IMR-90 (cell line): ENCODE measurements at places on chromosomes 12 and 14. TPM values are rescaled to one million over a fixed set of nuclear protein-coding genes. Genes with fewer than 3 reads are reported as not detected.

- DNase-seq, result no peak
Measured at GRCh38 chr12:74552201-74552600, 14.6 kb downstream of the ATXN7L3B start.

DNA sequence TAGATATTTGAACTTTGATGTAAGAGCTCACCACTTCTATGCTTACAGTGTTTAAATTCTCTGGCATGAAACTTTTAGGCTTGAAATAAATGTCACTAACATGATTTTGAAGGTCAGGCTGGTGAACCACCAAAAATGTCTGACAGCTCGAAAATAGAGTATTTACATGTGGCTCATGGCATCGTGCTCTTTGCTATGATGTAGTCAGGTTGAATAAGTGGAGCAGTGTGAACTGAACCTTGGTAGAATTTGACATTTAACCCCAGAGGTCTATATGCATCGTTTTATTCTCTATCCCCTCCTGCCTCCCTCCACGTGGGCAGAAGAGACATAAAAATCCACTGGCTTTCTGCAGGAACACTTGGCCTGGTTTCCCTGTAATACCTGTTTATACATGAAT, 369.7 kb upstream of the ATP2B1 start:
- no peak for DNase-seq

DNA sequence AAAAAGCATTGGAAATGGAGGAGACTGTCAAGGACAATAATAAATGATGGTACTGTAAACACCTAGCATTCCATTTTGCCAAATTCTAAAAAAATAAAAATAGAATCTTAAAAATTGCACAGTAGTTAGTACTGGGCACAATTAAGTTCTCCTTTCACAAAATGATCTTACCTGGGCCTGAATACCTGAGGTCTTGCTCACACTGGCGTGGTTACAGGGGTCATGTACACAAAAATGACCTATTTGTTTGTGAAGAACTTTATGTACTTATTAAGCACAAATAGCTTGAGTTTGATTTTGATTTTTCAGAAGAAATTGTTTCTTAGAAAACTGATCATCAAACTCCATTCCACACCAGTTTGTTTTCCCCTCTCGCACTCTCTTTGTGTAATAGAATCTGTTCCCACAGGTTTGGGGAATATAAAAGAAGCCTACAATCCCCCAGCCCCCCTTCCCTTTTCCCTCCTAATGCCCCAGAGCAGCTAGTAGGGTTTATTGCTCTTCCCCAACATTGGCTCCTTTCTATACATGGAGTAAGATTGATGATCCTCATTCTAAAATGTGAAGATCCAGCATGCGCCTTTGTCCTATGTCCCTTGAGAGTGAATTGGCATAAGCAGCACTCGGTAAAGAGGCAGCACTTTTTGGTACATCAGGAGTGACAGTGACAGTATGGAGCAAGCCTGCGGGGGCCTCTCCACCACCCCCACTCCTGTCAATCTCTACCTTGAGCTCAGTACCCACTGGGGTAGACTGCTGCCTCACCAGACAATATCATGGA, 204.3 kb downstream of the ASCL1 start:
- no peak for DNase-seq

CHGA gene
- total RNA-seq, result not detected in 2 replicates

DNA sequence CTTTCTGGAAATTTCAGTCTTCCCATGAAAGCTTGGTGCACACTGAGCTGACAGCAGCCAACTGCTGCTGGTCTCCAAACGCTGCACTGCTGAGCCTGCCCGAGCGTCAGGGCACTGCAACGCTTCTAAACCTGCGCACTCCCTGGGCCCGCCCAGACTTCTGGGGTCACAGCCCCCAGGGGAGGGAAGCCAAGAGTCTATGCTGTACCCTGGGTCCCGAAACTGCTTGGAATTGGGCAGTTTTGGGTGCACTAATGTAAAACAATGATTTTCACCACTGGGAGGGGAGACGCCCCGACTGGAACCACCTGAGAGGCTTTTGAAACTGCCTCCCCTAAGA, 32.0 kb downstream of the CCDC92 start:
- no peak for DNase-seq

DNA sequence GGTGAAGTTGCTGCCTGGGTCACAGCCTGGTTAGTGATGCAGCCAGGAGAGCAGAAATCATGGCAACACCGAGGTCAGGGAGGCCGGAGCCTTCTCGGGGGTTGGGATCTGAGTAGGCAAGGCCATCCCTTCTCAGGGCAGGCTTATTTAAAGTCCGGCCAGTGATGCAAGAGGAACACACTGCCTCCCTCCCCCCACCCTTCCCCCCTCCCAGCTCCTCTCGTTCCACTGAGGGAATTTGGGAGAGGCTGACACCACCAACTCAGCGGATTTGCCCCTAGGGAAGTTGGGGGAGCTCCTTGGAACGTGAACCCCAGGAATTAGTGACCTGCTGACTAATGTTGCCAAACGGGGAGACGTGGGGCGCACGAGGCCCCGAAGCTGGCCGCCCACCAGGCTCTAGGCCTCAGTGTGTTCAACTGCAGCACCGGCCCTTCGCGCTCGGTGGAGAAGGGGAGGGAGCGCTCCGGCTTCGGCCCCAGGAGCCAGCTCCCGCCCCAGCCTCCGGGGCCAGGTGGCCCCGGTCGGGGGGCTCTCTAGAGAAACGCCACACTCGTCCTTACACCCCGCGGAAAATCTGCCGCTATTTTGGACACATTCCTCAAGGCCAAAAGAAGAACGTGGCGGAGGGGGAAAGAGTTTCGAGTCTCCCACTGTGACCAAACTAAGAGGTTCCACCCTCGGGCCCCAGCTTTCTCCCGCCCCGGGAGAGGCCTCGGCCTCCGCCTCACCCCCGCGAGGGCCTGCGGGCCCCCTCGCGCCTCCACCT, 1.6 kb downstream of the CTDSP2 start:
- DNase-seq, result peak; percentile 86

GRCh38 chr14:86797075-86797351, 1196.0 kb downstream of the GALC start:
- no peak for DNase-seq

KRT3 gene
- not detected in 2 replicates for total RNA-seq

GRCh38 chr14:66070542-66071319, 415.4 kb upstream of the CCDC196 start:
- no peak for DNase-seq

PTGR2 gene
- 1.3 and 2.8 TPM in 2 replicates for total RNA-seq

DNA sequence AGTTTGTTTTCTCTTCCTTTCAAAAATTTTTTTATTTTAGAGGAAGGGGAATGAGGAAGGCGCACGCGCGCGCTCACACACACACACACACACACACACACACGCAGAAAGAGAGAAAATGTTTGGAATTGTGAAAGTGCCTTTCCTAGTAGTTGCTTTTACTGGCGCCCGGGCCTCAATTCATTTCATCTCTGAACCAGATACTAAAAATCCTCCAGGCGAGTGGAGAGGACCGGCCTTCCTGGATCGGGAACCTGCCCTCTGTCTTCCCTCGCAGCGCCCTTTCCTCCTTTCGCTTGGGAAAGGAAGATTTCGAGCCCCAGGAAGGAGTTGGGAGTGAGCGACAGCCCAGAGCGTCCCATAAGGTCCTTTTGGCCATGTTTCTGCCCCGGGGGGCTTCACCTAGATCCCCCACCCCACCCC, 7.8 kb upstream of the TBX3 start:
- no peak for DNase-seq

PRPH gene
- total RNA-seq, result not detected in 2 replicates

GRCh38 chr14:90301122-90301521, 30.6 kb downstream of the NRDE2 start:
- no peak for DNase-seq

DNA sequence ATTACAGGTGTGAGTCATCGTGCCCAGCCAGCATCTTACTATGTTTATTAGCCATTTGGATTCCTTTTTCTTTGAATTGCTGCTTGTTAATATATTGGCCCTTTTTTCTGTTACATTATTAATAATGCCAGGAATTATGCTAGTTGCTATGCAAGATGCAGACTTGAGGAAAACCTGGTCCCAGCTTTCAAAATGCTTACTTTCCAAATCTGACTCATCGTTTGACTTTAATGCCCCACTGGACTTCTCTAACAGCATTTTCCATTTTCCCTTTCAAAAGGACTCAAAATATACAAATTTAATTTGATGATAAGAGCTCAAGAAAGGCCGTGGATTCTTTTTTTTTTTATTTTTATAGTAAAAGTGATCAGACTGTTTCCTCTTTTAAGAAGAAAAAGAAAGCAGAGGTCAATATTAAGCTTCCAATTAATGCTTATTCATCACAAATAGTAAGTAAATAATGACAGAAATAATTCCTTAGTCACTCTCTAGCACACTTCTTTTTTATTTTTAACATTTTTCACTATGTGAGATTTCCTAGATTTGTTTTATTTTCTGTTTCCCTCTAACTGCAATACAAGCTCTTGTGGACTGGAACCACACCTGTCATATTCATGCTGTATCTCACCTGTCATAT, 146.1 kb upstream of the FGD4 start:
- DNase-seq, result peak; percentile 66

DNA sequence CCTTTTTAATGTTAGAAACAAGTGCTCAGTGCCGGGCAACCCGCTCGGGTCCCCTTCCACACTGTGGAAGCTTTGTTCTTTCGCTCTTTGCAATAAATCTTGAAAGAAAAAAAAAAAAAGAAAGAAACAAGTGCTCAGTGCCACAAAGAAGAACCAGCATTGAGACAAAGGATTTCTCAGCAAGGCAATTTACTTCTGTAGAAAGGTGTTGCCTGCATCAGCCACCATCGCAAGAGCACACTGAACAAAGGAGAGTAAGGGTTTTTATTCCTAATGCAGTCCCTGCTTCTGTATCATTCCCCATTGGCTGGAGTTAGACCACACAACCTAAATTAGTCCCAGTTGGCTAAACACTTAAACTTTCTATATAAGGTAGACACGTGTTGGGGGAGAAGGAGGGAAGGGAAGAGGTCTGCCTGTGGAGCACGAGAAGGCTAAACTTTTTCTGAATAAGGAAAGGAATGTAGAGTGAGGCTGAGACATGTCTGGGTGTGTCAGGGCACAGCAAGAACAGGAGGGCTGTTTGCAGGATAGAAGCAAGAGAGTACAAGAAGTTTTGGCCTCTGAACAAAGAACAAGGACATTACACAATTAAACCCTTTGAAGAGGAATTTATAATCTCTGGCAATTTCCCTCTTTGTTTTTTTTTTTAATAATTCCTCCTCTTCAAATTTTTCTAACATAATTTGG, 21.4 kb downstream of the KLRF2 start:
- no peak for DNase-seq

GRCh38 chr14:61149896-61150295, 131.2 kb downstream of the TMEM30B start:
- no peak for DNase-seq

- no peak for DNase-seq
Measured at GRCh38 chr14:54475911-54476310, 12.9 kb downstream of the GMFB start.

GRCh38 chr14:18688346-18688745, 87.4 kb downstream of the OR11H12 start:
- DNase-seq, result no peak

- DNase-seq, result no peak
Measured at GRCh38 chr12:2212537-2212936, 159.8 kb downstream of the CACNA1C start.

- no peak for DNase-seq
Measured at GRCh38 chr12:4169959-4170358, 103.6 kb upstream of the CCND2 start.

SLC5A8 gene
- total RNA-seq, result not detected in 2 replicates

C3AR1 gene
- total RNA-seq, result 0.28 and 0.36 TPM in 2 replicates

DNA sequence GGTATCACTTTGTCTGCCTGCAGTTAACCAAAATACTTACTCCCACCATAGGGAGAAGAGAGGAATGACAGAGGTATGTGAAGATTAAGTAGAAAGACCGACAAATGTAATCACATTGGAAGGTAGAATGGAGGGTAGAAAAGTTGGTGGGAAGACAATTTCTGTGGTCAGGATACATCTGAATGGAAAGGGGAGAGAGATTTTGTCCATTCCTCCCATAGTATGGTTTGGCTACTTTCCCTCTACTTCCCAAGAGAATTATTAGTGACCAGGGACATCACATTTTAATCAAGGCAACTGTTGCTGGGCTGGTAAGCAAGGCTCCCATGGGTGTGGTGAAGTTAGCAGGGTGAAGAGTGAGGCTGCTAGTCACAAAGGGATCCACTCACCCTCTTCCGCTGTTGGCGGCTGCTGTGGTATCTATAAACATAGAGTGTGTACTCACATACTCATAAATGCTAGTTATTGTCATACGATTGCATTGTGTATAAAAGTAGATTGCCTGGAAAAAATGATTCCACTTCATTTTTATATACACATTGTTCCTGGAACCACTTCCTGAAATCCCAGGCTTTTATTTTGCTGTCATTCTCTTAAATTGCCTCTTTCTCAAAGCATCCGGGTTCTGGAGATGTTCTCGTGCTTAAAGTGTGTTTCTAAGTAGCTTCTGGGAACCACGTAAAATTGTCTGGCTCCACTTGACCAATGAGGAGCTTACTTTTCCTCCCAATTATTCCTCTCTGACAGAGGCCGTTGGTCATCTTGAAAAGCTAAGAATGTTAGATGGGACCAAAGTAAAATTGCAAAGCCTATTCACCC, 413.1 kb downstream of the ZFP36L1 start:
- no peak for DNase-seq

DNA sequence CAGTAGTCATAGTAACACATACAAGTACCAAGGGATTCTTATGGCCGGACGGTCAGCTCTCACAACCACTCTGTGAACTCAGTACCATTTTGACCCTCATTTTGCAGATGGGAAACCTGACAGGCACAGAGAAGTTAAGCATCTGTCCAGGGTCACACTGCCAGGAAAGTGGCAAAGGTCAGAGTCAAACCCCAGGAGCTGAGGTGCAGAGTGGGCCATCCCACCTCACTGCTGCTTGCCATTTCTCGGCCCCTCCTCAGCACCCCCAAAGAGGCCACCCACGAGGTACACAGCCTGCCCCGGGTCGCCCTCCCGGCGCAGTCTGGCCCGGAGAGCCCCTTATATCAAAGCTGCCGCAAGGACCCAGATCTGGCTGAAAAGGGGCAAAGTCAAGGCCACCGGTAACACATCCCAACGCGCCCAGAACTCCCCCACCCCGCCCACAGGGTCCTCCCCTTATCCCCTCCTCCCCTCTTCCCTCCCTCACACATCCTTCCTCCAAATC, 1.7 kb downstream of the NCOR2 start:
- DNase-seq, result no peak

DNA sequence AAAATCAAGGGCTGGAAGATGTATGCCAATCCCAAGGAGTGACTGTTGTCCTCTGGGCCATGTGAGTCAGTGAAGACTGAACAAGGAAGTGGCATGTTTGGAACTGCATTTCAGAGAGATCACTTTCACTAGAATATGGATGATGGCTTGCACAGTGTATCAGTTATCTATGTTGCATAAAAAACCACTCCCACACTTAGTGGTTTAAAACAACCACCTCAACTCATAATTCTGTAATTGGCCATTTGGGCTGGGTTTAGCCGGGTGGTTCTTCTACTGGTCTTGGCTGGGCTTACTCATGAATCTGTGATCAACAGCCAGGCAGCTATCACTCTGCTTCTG, 15.4 kb downstream of the BDKRB1 start:
- DNase-seq, result no peak

DNA sequence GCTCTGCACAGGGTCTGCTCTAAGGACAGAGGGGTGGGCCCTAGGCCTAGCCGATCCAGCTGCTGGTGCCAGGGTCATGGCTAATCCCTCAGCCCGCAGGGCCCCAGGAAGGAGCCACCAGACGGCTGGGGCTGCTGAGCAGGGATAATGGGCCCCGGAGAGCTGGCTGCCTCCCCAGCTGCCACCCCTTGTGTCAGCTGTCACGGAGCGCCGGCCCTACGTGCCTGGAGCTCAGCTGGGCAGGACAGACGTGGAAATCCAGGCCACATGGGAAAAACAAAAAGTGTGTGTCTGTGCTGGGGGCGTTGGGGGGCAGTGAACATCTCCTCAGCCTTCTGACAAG, 36.2 kb downstream of the CHGA start:
- DNase-seq, result no peak

GRCh38 chr14:71451501-71451900, 480.7 kb upstream of the RGS6 start:
- no peak for DNase-seq

FMNL3 gene
- 34.4 and 36.4 TPM in 2 replicates for total RNA-seq
